Cortex of kidney (tissue), 1 donor: ENCODE measurements at places on chromosomes 5 and 9.

GRCh38 chr5:173659423-173659822 is 43.0 kb upstream of the BOD1 start:
- DNase-seq: no peak

DNA sequence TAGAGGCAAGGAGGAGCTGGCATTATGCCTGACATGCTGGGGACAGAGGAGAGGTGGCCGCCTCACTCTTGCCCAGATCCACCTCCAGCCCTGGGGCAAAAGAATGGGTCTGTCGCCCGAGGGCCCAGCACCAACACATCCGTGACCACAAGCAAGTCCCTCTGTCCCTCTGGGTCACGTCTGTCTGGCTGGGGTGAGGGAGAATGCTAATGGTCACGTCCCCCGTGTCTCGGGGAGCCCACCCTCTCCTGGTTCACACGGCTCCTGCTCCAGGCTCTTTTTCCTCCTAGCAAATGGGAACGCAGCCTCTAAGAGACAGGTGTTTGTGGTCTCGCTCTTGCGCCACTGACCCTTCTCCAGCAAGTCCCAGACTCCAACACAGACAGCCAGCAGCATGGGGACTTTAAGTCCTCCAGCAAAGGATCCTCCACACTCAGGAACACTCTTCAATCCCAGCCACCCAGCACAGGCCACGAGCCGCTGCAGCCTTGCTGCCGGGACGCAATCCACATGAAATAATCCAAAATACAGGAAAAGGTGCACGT is 4.1 kb downstream of the ENG start:
- no peak for DNase-seq

DNA sequence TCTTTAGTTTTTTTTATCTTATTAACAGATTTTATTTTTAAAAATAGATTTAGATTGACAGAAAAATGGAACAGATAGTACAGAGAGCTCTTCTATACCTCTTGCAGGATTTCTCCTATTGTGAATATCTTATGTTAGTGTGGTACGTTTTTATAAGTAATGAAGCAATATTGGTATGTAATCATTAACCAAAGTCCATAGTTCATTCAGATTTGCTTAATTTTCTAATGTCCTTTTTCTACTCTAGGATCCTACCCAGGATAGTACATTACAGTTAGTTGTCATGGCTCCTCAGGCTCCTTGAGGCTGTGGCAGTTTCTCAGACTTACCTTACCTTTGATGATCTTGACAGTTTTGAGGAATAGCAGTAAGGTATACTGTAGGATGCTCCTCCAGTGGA is 30.4 kb downstream of the PPP2R2B start:
- no peak for DNase-seq

DNA sequence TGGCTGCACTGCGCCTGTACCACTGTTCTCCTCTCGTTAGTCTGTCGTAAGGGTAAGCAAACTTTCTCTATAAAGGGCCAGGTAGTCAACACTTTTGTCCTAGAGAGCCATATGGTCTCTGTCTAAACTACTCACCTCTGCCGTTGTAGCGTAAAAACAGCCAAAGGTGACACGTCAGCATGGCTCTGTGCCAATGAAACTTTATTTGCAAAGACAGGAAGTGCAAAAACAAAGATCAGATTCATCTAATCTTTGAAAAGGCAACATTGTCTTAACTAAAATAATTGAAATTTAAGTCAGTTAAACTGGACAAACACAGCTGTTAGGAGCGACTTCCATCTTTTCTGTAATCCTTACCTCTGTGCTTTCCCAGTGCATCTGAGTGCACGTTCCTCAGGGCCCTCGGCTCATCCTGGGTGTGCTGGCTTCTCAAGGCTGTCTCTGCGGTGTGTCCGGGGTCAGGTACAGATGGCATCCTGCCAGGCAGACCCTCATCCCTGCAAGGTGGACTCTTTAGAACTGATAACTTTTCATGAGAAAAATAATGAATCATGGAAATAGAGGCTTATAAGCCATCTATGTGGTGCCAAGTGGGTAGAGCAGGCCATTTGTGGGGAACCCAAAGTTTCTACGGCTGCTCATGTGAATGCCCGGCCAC is 35.2 kb upstream of the IRX4 start:
- no peak for DNase-seq

GRCh38 chr9:118563677-118564076 is 805.6 kb downstream of the BRINP1 start:
- DNase-seq: no peak

- DNase-seq: no peak
These were observed 756.4 kb upstream of the DMAC1 start for GRCh38 chr9:8555762-8556500.

DNA sequence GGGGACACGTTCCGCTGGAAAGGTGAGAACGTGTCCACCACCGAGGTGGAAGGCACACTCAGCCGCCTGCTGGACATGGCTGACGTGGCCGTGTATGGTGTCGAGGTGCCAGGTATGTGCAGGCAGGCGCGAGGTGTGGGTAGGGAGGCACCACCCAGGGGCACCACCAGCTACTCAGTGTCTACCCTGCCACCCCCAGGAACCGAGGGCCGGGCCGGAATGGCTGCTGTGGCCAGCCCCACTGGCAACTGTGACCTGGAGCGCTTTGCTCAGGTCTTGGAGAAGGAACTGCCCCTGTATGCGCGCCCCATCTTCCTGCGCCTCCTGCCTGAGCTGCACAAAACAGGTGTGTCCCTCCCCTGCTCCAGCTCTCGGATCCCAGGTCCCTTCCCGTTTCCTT is 15.1 kb downstream of the SLC27A4 start:
- no peak for DNase-seq

- no peak for DNase-seq
These were observed 248.4 kb downstream of the PLK2 start for GRCh38 chr5:58211441-58211840.
